ENCODE measurements at places on chromosomes 6 and 20.

GRCh38 chr20:46423882-46424482, 17.6 kb upstream of the ELMO2 start:
- no peak for DNase-seq

GRCh38 chr6:25934735-25935313, 4.3 kb upstream of the SLC17A2 start:
- no peak for DNase-seq

DNA sequence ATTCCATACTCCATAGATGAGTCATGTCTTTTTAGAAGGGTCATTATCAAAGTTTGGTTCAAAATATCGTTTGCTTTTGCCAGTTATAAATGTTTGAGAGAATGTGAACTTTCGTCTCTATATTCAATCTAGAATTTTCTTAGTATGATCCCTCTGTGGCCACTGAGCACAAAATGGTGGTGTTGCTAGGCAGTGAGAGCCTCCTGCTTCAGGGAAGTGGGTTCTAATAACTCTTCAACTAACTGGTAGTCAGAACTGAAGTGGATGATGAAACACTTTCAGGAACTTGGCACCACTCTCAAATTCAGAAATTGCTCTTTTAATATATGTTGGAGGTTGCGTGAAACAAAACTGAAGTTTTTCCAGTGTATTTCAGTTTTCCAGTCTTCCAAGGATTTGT, 125.0 kb upstream of the DOK5 start:
- no peak for DNase-seq

GRCh38 chr6:53064726-53065265, 408 bp upstream of the FBXO9 start:
- DNase-seq: peak; percentile 93

GRCh38 chr6:110488606-110489190, 12.3 kb upstream of the SLC22A16 start:
- no peak for DNase-seq
